ENCODE measurements at places on chromosomes 3 and 15. TPM values are rescaled to one million over a fixed set of nuclear protein-coding genes. Genes with fewer than 3 reads are reported as not detected.
A peak's percentile ranks its signal among the peaks of the same experiment; 100 is the strongest.

Gene SPESP1
- not detected for total RNA-seq

Gene DYNLT2B
- total RNA-seq: 6.0 TPM

Gene ETV5
- 4.1 TPM for total RNA-seq

Gene WDR73
- total RNA-seq: 53.6 TPM

Gene PRKCD
- total RNA-seq: 73.1 TPM

Gene PPM1L
- total RNA-seq: 12.4 TPM

DNA sequence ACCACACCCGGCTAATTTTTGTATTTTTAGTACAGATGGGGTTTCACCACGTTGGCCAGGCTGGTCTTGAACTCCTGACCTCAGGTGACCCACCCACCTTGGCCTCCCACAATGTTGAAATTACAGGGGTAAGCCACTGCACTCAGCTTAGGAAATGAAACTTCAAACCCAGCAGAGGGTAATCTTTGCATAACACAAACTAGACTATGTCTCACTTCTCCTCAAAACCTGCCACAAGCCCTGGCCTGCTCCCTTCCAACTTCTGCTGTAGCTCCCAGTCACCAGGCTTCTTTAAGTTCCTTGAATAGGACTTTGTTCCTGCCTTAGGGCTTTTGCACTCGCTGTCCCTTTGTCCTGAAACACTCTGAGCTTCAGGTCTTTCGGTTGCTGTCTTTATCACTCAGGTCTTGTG is 39.2 kb upstream of the SEMA4B start:
- peaks cover 16% of the 10 kb centered on the region for H3K4me1 ChIP-seq
- DNase-seq: peak; percentile 23
- H3K36me3 ChIP-seq: no peaks in the 10 kb centered on the region
- H3K4me3 ChIP-seq: no peak overlapping the region
- no peaks in the 10 kb centered on the region for H3K27me3 ChIP-seq

DNA sequence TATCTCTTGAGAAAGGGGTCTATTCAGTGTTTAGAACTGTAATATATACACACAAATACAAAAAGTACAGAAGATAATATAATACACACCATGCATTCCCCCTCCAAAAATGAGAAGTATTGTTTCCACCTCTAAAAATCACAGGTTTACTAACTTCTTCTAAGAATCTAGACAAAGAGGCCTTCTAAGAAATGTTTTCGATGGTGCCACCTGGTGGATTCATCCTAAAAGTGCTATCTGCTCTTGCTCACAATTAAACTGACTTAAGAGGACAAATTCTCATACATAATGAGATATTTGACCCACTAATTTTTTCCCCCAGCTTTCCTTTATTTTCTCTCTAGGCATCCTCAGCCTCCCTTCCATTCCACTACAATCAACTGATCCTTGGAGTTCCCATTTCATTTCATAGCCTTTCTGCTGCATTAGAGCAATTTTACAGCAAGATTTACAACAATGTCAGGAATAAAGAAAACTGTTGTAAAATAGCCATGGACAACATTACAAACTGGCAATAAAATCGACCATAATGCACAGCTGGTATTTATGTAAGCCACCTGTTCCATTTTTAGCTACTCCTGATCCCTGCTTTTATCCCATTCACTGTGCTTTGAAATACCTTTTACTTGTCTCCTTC is 124.6 kb downstream of the ARRDC4 start:
- no peak overlapping the region for H3K27ac ChIP-seq
- no peak for DNase-seq
- no peaks in the 10 kb centered on the region for H3K27me3 ChIP-seq

- no peak overlapping the region for H3K27ac ChIP-seq
- no peaks in the 10 kb centered on the region for H3K27me3 ChIP-seq
- H3K36me3 ChIP-seq: no peaks in the 10 kb centered on the region
- no peak for DNase-seq
- H3K4me1 ChIP-seq: no peaks in the 10 kb centered on the region
Measured at GRCh38 chr15:87312221-87312620, 944.3 kb downstream of the NTRK3 start.

- no peak overlapping the region for H3K27ac ChIP-seq
- no peaks in the 10 kb centered on the region for H3K36me3 ChIP-seq
- no peak overlapping the region for H3K4me3 ChIP-seq
- no peaks in the 10 kb centered on the region for H3K4me1 ChIP-seq
Measured at GRCh38 chr15:68051109-68051508, 3.0 kb upstream of the PIAS1 start.

DNA sequence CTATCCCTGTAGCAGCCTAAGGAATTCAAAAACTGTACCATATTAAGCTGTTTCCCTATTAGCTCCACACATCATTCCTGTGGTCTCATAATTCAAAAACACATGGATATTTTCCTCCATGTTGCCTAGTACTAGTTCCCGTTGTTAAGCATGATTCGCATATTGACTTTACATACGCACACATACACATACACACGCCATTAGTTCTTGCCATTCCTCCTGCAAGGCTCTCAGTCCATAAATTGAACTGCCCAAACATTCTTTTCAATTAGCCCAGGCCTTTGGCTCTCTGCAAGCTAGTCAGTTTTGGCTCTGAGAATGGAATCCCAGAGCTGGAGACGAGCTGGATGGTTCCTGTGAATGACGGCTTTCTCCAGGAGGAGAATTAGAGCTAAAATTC is 57.2 kb upstream of the RAD18 start:
- no peaks in the 10 kb centered on the region for H3K36me3 ChIP-seq
- no peaks in the 10 kb centered on the region for H3K27me3 ChIP-seq
- H3K4me1 ChIP-seq: no peaks in the 10 kb centered on the region
- H3K4me3 ChIP-seq: no peak overlapping the region

- H3K4me1 ChIP-seq: no peaks in the 10 kb centered on the region
- no peaks in the 10 kb centered on the region for H3K27me3 ChIP-seq
Measured at GRCh38 chr3:135907422-135908165, 57.9 kb upstream of the PPP2R3A start.

DNA sequence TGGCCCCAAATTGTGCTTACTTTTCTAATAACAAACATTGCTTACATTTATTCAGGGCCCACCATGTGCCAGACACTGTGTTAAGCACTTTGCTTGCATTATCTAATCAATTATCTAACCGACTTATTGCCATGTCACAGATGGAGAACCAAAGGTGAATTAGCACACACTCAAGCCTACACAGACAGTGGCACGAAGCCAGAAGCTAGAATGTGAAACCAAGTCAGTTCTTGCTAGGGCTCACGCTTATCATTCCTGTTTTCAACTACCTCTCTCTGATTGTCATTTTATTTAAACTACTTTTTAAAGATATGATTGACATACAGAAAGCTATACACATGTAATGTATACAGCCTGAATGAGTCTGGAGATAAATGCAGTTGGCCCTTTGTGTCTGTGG is 215.7 kb upstream of the CFAP20DC start:
- no peak overlapping the region for H3K27ac ChIP-seq
- H3K27me3 ChIP-seq: no peaks in the 10 kb centered on the region
- no peaks in the 10 kb centered on the region for H3K4me1 ChIP-seq
- H3K36me3 ChIP-seq: no peaks in the 10 kb centered on the region

DNA sequence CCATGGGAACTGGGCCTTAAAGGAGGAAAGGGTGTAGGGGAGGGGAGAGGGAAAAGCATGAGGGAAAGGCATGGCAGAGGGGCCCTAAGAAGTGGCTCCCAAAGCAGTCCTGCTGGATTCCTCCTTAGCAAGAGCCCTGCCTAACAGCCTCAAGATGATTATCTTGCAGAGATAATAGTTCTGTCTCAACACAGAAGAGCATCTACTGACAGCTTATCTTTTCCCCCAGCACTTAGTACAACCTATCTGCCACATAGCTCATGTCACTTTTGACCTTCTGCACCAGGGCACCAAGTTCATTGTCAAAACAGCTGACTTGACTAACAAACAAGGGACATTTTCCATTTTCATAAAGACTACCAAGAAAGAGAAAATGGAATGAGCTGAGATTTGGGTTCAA is 86.3 kb downstream of the ANP32A start:
- H3K27ac ChIP-seq: no peak overlapping the region
- no peak overlapping the region for H3K4me3 ChIP-seq
- H3K4me1 ChIP-seq: no peaks in the 10 kb centered on the region
- no peaks in the 10 kb centered on the region for H3K36me3 ChIP-seq
- H3K27me3 ChIP-seq: no peaks in the 10 kb centered on the region
- no peak for DNase-seq

- H3K27ac ChIP-seq: no peak overlapping the region
- H3K4me1 ChIP-seq: peaks cover 34% of the 10 kb centered on the region
- H3K4me3 ChIP-seq: no peak overlapping the region
- peak; percentile 78 for DNase-seq
- no peaks in the 10 kb centered on the region for H3K27me3 ChIP-seq
Measured at GRCh38 chr3:184559336-184559735, 2.2 kb upstream of the EPHB3 start.

Measured in Peyer's patch (tissue), 4 donors.